Stimulated activated CD4-positive, alpha-beta T cell treated with anti-CD3 and anti-CD28 coated beads, Interleukin-1b, Interleukin-23, amount 100 ng/mL, for 24 hours (primary cell): ENCODE measurements at places on chromosomes 3 and 15.

GRCh38 chr15:58525991-58526421 lies 94.2 kb downstream of the LIPC start:
- no peak for DNase-seq

DNA sequence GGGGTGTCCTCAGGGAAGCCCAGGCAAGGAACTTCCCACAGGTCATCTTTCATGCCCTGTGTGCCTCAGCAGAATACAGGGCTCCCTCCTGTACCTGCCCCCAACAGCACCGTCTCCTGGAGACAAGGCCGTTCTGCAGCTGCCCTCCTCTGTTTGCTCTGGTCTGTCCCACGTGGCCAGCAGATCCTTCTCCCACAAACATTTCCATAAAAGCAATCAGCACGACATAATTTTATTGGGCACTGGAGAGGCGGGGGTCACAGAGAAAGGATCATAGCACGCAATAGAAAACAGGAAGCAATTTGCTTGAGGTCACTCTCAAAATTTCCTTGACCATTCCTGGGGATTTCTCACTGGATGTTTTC lies 29.4 kb downstream of the STARD5 start:
- no peak for DNase-seq

- DNase-seq, result no peak
Observed at GRCh38 chr3:172388412-172389078, 59.7 kb downstream of the GHSR start.

DNA sequence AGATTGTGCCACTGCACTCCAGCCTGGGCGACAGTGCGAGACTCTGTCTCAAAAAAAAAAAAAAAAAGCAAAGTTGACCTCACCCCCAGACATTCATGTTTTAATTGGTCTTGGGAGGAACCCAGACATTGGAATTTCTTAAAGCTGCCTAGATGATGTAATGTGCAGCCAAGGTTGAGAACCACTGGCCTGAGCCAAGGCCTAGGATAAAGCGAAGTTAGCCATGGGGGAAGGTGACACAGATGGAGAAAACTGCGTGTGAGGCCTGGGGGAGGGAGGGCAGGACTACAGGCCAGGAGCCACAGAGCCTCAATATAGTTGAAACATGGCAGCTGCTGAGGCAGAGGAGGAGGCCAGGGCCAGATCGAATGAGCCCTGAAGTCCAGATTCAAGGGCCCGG lies 21.0 kb downstream of the GLB1 start:
- no peak for DNase-seq
